Placental epithelial cell (primary cell): ENCODE measurements at places on chromosomes 13 and 19. TPM values are rescaled to one million over a fixed set of nuclear protein-coding genes. Genes with fewer than 3 reads are reported as not detected.

The CLEC17A gene
- total RNA-seq = not detected in 2 replicates

The CNN1 gene
- 4.7 and 10.7 TPM in 2 replicates for total RNA-seq

The NKG7 gene
- not detected in 2 replicates for total RNA-seq

The ARL11 gene
- 1.1 and 1.6 TPM in 2 replicates for total RNA-seq

The CYP2A7 gene
- not detected in 2 replicates for total RNA-seq

The PGLYRP1 gene
- total RNA-seq = not detected in 2 replicates

The VSTM1 gene
- not detected in 2 replicates for total RNA-seq

The ICAM3 gene
- 5.7 and 5.9 TPM in 2 replicates for total RNA-seq

The GAPDHS gene
- not detected in 2 replicates for total RNA-seq

The KLK14 gene
- total RNA-seq = not detected in 2 replicates

The ENOX1 gene
- 1.6 and 4.7 TPM in 2 replicates for total RNA-seq

The JSRP1 gene
- 0.39 TPM in 1 of 2 replicates, not detected in the other for total RNA-seq

The EPSTI1 gene
- 14.1 and 17.4 TPM in 2 replicates for total RNA-seq

The ZSCAN18 gene
- total RNA-seq = 39.7 and 53.8 TPM in 2 replicates

The NUP62 gene
- 25.5 and 40.7 TPM in 2 replicates for total RNA-seq

The NLRP4 gene
- total RNA-seq = not detected in 2 replicates

The ZNF566 gene
- total RNA-seq = 5.9 and 6.7 TPM in 2 replicates

The GZMM gene
- total RNA-seq = not detected in 2 replicates

The ZNF677 gene
- total RNA-seq = 24.8 and 33.0 TPM in 2 replicates

The IFNL1 gene
- total RNA-seq = not detected in 2 replicates

The POSTN gene
- 1.8 and 2.7 TPM in 2 replicates for total RNA-seq

The DZIP1 gene
- 1.2 and 1.5 TPM in 2 replicates for total RNA-seq

The FFAR2 gene
- not detected in 2 replicates for total RNA-seq

The PEPD gene
- total RNA-seq = 41.2 and 63.9 TPM in 2 replicates

The PSG3 gene
- total RNA-seq = 0.11 TPM in 1 of 2 replicates, not detected in the other

The CEACAM4 gene
- total RNA-seq = not detected in 2 replicates

The NCAN gene
- total RNA-seq = under 0.01 TPM in 1 of 2 replicates, not detected in the other

The CACNG7 gene
- total RNA-seq = not detected in 2 replicates

The JAK3 gene
- total RNA-seq = 6.0 and 10.6 TPM in 2 replicates

The TRAPPC6A gene
- 9.9 and 27.5 TPM in 2 replicates for total RNA-seq

The DENND1C gene
- total RNA-seq = not detected in 2 replicates

The HCN2 gene
- 0.33 and 0.39 TPM in 2 replicates for total RNA-seq

The ZNF284 gene
- total RNA-seq = 4.8 and 5.1 TPM in 2 replicates

The ISYNA1 gene
- total RNA-seq = 13.7 and 23.2 TPM in 2 replicates

The KCNRG gene
- 4.9 and 5.5 TPM in 2 replicates for total RNA-seq

The CEACAM16 gene
- total RNA-seq = not detected in 2 replicates

The RDH8 gene
- not detected in 2 replicates for total RNA-seq
